ENCODE measurements at places on chromosomes 13 and 19. TPM values are rescaled to one million over a fixed set of nuclear protein-coding genes. Genes with fewer than 3 reads are reported as not detected.

CYP4F12 gene
- 4.0 TPM for total RNA-seq

TMEM255B gene
- 19.6 TPM for total RNA-seq

DNA sequence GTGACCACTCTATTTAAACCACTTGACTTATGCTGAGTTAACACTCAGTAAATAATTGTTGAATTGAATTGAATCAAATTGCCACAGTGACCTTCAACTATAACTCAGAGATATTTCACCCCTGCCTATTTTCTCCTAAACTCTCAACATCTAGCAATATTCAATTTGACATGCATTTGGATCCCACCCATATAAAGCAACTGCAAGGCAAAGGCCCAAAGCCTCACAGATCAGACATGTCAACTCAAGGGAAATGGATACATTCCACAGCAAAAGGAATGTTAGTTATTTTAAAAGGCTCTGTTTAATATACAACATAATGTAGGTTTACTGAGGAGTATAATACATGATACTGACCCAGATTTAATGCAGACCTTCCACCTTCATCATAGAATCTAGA is 107.4 kb downstream of the KCTD12 start:
- no peaks in the 10 kb centered on the region for H3K36me3 ChIP-seq
- H3K27me3 ChIP-seq = no peaks in the 10 kb centered on the region
- peak; percentile 55 for DNase-seq
- H3K4me3 ChIP-seq = no peak overlapping the region
- H3K27ac ChIP-seq = no peak overlapping the region

GRCh38 chr19:45812297-45812696 is 2.8 kb downstream of the RSPH6A start:
- no peak overlapping the region for H3K27ac ChIP-seq
- no peaks in the 10 kb centered on the region for H3K36me3 ChIP-seq
- DNase-seq = no peak
- no peak overlapping the region for H3K4me3 ChIP-seq

GRCh38 chr19:31600731-31601295 is 251.6 kb upstream of the TSHZ3 start:
- no peak overlapping the region for H3K27ac ChIP-seq
- no peaks in the 10 kb centered on the region for H3K36me3 ChIP-seq

CEACAM7 gene
- 0.11 TPM for total RNA-seq

DNA sequence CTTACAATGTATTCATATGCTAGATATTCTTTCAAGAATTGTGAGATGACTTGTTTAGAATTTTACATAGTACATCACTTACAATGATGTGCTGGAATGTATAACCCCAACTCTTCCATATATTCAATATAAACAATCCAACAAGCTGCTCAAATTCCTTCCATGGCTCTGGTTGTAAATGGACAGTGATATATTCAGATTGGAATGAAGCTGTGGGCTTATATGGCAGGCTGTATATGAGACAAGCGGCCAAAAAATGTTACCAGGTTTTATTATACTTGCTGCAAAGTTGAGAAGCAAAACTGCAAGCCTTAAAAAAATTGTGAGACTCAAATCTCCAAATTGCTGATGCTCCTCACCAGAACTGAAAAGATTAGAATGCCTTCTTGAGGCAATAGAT is 83.6 kb upstream of the KLF12 start:
- H3K4me1 ChIP-seq = no peaks in the 10 kb centered on the region
- peak; percentile 50 for DNase-seq
- no peaks in the 10 kb centered on the region for H3K27me3 ChIP-seq
- no peak overlapping the region for H3K4me3 ChIP-seq
- no peaks in the 10 kb centered on the region for H3K36me3 ChIP-seq

CLEC17A gene
- total RNA-seq = 2.3 TPM
